ENCODE measurements at places on chromosomes 5 and 9.

DNA sequence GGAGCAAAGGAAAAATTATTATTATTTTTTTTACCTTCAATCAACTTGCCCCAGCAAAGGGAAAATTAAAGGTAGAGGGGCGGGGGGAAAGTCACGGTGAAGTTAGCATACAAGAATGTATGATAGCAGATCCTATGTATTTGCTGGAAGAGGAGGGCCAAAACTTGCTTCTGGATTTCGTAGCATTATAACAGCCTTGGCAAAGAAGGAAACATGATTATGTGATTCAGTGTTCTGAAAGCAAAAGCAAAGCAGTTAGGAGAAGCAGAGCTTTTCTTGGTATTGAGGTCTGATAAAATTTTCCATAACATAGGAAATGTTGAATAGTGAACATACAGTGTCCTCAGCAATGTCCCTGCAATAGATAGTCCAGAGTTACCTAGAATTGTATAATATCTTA lies 32.4 kb downstream of the MAST4 start:
- no peak for DNase-seq

- DNase-seq = no peak
Measured at GRCh38 chr9:27540502-27540901, 10.9 kb upstream of the MOB3B start.

- no peak for DNase-seq
Measured at GRCh38 chr5:146185161-146185560, 2.7 kb upstream of the LARS1 start.

- no peak for DNase-seq
Measured at GRCh38 chr9:75941577-75942311, 51.3 kb downstream of the PCSK5 start.

GRCh38 chr9:13013991-13014883 lies 239.4 kb downstream of the LURAP1L start:
- no peak for DNase-seq

Measured in globus pallidus (tissue), 1 donor.